Muscle of arm (tissue), 14 donors: ENCODE measurements at places on chromosomes 1 and 21. TPM values are rescaled to one million over a fixed set of nuclear protein-coding genes. Genes with fewer than 3 reads are reported as not detected.

Gene GJA8
- not detected for polyA plus RNA-seq

Gene ZNF648
- polyA plus RNA-seq, result not detected

Gene FBXO42
- polyA plus RNA-seq, result 18.0 TPM

Gene F5
- polyA plus RNA-seq, result 0.17 TPM

Gene TMPRSS2
- not detected for polyA plus RNA-seq

Gene DMRTA2
- not detected for polyA plus RNA-seq

Gene SLAMF8
- not detected for polyA plus RNA-seq

Gene TMOD4
- not detected for polyA plus RNA-seq

Gene CYP4A11
- polyA plus RNA-seq, result 0.19 TPM

Gene LCE2C
- not detected for polyA plus RNA-seq

Gene TNFRSF9
- not detected for polyA plus RNA-seq
